Colonic mucosa (tissue), 4 donors: ENCODE measurements at places on chromosomes 7 and 10. TPM values are rescaled to one million over a fixed set of nuclear protein-coding genes. Genes with fewer than 3 reads are reported as not detected.

DNA sequence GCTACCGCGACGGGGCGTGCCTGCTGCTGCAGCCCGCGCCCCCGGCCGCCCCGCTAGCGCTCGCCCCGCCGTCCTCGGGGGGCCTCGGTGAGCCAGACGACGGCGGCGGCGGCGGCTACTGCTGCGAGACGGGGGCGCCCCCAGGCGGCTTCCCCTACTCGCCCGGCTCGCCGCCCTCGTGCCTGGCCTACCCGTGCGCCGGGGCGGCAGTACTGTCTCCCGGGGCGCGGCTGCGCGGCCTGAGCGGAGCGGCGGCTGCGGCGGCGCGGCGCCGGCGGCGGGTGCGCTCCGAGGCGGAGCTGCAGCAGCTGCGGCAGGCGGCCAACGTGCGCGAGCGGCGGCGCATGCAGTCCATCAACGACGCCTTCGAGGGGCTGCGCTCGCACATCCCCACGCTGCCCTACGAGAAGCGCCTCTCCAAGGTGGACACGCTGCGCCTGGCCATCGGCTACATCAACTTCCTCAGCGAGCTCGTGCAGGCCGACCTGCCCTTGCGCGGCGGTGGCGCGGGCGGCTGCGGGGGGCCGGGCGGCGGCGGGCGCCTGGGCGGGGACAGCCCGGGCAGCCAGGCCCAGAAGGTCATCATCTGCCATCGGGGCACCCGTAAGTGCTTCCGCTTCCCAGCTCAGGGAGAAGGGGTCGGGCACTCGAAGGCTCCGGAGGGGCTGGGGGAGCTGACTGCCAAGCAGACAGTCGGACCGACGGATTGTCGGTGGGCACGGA lies 761 bp downstream of the PTF1A start:
- DNase-seq, result no peak

GRCh38 chr7:75931680-75932079 lies 16.7 kb downstream of the POR start:
- DNase-seq, result no peak

- DNase-seq, result no peak
Measured at GRCh38 chr10:19745672-19746071, 70.6 kb upstream of the PLXDC2 start.

DNA sequence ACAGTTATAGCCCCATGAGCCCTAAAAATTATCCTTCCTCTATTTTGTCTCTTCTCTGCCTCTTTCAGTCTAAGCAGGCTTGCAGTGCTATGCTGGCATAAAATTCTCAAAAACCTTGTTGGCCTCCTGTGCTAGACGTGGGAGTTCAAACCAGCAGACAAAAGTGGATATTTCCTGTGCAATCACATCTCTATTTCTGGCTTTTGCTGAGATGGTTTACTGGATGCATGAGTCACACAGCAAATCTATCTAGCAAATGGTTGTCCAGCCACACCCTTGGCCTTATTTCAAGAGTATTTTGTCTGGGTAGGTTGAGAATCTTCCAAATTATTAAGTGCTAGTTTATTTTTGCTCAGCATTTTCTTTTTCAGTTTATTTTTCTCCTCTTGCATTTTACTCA lies 370.8 kb downstream of the CDC14C start:
- DNase-seq, result no peak

- no peak for DNase-seq
Measured at GRCh38 chr7:99368750-99369389, 5.7 kb upstream of the ARPC1B start.

GRCh38 chr7:142375710-142376313 lies 118.0 kb upstream of the PRSS58 start:
- no peak for DNase-seq

WNT8B gene
- total RNA-seq, result not detected

RASA4 gene
- 16.7 TPM for total RNA-seq

UBE2H gene
- total RNA-seq, result 38.4 TPM
